ENCODE measurements at places on chromosomes 3 and 15. TPM values are rescaled to one million over a fixed set of nuclear protein-coding genes. Genes with fewer than 3 reads are reported as not detected.

DNA sequence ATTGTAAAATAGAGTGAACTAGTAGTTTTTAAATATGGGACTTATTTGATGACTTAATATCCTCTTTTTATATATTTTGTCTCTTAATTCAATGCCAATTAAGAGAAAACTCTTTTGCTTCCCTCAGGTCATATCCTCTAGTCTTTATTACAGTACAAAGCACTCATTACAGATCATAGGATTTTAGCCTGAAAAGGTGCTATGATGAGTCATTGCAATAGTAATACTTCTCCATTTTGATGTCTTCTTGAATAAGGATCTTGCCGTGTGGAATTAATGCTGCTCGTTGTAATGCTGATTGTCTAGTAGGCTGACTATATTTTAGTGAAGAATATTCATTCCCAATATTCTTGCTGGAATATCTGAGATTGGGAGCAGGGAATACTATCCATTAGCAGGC lies 612.2 kb upstream of the GOLIM4 start:
- DNase-seq = no peak

DNA sequence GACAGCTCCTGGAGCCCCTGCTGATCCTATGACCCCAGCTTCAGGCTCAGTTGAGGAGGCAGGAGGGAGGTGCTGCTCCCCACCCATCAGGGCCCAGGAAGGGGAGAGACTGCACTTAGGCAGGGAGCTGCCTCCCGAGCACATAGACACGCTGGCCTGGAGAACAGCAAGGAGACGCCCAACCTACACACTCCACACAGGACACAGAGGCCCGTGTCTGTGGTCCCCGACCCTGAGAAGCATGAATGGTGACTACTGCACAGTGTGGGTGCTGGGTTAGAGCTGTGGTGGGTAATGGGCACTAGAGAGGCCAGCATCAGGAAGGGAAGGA lies 1.1 kb upstream of the HHATL start:
- DNase-seq = peak; percentile 28

DNA sequence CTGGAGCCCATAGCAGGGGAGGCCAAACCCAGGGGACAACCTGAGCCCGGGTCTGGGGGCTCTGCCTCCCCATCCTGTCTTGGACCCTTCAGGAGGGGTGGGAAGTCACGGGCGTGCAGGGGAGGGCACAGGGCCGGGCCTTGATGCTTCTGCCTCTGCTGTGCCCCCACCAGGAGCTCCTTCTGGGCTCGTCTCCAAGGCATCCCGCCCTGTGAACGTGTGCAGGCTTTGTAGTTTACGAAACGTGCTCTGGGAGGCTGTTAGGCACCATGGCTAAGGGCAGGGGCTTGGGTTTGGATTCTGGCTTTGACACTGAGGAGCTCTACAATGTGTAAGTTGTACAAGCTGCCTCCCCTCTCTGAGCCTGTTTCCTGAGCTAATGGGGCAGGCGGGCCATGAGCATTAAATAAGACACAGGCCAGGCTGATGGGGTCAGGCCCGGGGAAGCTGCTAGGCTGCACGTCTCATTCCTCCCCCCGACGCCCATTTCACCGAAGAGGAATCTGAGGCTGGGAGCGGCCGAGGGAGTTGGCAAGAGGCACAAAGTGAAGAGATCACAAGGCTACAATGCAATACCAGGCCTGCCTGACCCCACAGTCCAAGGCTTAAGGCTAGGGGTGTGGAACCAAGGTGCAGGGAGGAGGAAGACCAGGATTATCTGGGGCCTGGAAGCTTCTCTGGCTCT lies 19.6 kb downstream of the PLXND1 start:
- DNase-seq = no peak

GRCh38 chr3:156474560-156475389 lies 80.1 kb downstream of the SSR3 start:
- DNase-seq = no peak

GRCh38 chr15:58390655-58391054 lies 41.1 kb upstream of the LIPC start:
- no peak for DNase-seq

LRRC31 gene
- 1.7 TPM for total RNA-seq

CAMKV gene
- total RNA-seq = not detected

SAXO2 gene
- total RNA-seq = 0.58 TPM

TMEM41A gene
- 18.5 TPM for total RNA-seq

THRB gene
- 30.7 TPM for total RNA-seq
